Thoracic aorta (tissue), 2 donors: ENCODE measurements at places on chromosomes 6 and 20. TPM values are rescaled to one million over a fixed set of nuclear protein-coding genes. Genes with fewer than 3 reads are reported as not detected.

DNA sequence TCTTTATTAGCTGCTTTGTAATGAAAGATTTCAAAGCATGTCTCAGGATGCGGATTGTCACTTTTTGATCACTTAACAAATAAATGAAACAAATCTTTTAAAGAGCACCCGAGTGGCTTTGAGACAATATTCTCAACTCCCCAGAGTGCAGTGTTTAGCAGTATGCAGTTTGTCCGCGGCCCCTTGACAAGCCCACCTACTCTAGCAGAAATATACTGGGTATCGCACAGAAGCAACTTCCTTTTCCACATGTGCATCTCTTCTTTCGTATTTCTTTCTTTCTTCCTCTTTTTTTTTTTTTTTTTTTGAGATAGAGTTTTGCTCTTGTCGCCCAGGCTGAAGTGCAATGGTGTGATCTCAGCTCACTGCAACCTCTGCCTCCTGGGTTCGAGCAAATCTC, 84.5 kb upstream of the FAM184A start:
- no peaks in the 10 kb centered on the region for H3K4me1 ChIP-seq
- H3K27ac ChIP-seq = no peak overlapping the region
- H3K36me3 ChIP-seq = no peaks in the 10 kb centered on the region
- H3K4me3 ChIP-seq = no peak overlapping the region
- H3K27me3 ChIP-seq = no peaks in the 10 kb centered on the region
- no peak for DNase-seq

GRCh38 chr20:48949304-48950170, 28.0 kb downstream of the ARFGEF2 start:
- no peaks in the 10 kb centered on the region for H3K27me3 ChIP-seq
- no peaks in the 10 kb centered on the region for H3K4me1 ChIP-seq
- DNase-seq = no peak
- H3K4me3 ChIP-seq = no peak overlapping the region
- H3K36me3 ChIP-seq = peaks cover 34% of the 10 kb centered on the region

GRCh38 chr6:26327450-26328264, 37.3 kb upstream of the BTN3A2 start:
- peaks cover 36% of the 10 kb centered on the region for H3K27me3 ChIP-seq
- DNase-seq = no peak
- H3K27ac ChIP-seq = no peak overlapping the region
- no peaks in the 10 kb centered on the region for H3K36me3 ChIP-seq
- no peaks in the 10 kb centered on the region for H3K4me1 ChIP-seq

GRCh38 chr6:93105017-93105416, 314.3 kb downstream of the EPHA7 start:
- H3K36me3 ChIP-seq = no peaks in the 10 kb centered on the region
- no peak overlapping the region for H3K27ac ChIP-seq
- no peaks in the 10 kb centered on the region for H3K27me3 ChIP-seq
- DNase-seq = no peak

DNA sequence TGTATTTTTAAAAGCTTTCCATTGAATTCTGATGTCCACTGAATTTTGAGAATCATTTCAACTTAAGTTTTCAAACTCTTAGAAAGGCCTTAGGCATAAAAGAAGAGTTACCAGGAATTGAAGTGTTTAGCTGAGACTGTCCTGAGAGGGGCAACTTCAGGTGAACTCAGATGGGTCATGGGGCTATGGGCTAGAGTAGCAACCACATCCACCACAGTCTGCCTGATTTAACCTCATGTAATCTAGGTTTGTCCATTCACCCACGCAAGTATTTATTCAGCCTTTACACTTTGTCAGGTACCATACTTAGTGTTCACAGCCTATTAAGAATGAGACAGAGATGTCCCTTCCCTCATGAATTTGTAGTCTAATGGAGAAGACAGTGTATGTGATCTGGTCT, 501.0 kb downstream of the KIF16B start:
- H3K36me3 ChIP-seq = no peaks in the 10 kb centered on the region
- H3K4me3 ChIP-seq = no peak overlapping the region
- H3K27ac ChIP-seq = no peak overlapping the region

- H3K4me1 ChIP-seq = no peaks in the 10 kb centered on the region
- H3K27ac ChIP-seq = no peak overlapping the region
- H3K36me3 ChIP-seq = no peaks in the 10 kb centered on the region
- no peak overlapping the region for H3K4me3 ChIP-seq
- DNase-seq = no peak
Measured at GRCh38 chr6:96420294-96420693, 101.3 kb upstream of the UFL1 start.

DNA sequence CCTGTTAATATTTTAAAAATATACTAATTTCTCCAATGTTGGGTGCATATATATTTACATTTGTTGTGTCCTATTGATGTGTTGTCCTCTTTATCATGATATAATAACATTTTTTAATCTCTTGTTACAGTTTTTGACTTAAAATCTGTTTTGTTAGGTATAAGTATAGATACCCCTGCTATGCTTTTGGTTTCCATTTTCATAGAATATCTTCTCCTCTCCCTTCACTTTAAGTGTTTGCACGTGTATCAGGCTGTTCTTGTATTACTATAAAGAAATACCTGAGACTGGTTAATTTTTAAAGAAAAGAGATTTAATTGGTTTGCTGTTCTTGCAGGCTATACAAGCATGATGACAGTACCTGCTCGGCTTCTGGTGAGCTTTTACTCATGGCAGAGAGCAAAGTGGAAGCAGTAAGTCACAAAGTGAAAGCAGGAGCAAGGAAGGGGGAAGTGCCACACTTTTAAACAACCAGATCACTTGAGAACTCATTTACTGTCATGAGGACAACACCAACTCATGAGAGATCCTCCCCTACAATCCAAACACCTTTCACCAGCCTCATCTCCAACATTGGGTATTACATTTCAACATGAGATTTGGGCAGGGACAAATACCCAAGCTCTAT, 340.5 kb upstream of the SYNCRIP start:
- no peaks in the 10 kb centered on the region for H3K27me3 ChIP-seq
- DNase-seq = no peak

GRCh38 chr6:125791151-125791819, 525 bp downstream of the NCOA7 start:
- no peaks in the 10 kb centered on the region for H3K36me3 ChIP-seq
- no peaks in the 10 kb centered on the region for H3K27me3 ChIP-seq
- H3K27ac ChIP-seq = peak overlapping the region; percentile 95
- no peak for DNase-seq
- peaks cover 42% of the 10 kb centered on the region for H3K4me1 ChIP-seq
- peak overlapping the region; percentile 97 for H3K4me3 ChIP-seq

DNA sequence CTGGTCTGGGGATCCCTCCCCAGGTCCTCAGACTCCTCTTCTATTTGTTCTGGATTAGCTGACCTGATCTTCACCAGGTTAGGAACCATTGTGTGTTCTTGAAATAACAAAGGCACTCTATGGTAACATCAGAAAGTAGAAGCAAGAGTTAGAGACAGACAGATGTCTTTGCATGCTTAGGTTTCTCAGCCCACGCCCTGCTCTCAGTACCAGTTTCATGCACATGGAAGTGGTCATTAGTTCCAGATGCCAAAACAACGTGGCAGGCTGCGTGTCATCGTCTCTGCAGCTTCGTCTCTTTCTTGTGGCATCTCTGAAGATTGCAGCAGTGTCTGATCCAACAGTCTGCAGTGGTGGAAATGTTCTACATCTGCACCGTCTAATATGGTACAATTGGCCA, 89.4 kb downstream of the PACRG start:
- H3K27ac ChIP-seq = no peak overlapping the region
- H3K4me3 ChIP-seq = no peak overlapping the region
- H3K36me3 ChIP-seq = no peaks in the 10 kb centered on the region
- no peaks in the 10 kb centered on the region for H3K4me1 ChIP-seq
- H3K27me3 ChIP-seq = no peaks in the 10 kb centered on the region

GRCh38 chr20:35004051-35004725, 48.5 kb downstream of the MYH7B start:
- H3K4me3 ChIP-seq = no peak overlapping the region
- no peaks in the 10 kb centered on the region for H3K27me3 ChIP-seq
- H3K4me1 ChIP-seq = peaks cover 3% of the 10 kb centered on the region
- H3K27ac ChIP-seq = no peak overlapping the region
- no peak for DNase-seq
- H3K36me3 ChIP-seq = peaks cover 86% of the 10 kb centered on the region

DNA sequence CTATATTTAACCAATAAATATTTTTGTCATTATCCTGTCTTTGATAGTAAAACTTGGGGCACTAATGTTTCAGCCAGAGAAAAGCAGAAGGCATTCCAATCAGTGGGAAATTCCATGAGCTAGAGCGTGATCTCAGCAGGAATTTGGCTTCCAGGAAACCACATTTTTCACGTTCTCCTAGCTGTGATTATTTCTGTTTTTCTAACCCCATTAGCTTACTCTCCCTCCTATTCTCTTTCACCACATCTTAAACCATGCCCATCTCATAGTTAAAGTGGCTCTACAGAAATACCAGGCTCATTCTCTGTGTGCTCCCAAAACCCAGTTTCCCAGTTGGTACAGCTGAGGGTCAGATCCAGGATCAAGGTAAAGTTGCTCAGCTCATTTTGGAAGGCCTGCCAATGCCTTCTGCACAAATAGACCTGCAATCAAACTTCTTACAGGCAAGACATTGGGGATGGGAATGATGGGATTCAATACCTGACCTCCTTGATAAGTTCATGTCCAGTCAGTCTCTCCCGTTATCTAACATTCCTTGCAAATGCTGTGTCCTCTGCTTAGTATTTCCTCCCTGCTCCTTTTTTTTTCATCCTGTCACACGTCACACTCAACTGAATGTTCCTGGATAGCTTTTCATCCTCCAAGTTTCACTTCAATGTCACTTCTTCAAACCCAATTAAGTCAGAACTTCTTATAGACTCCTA, 33.1 kb upstream of the TMEM30A start:
- H3K27me3 ChIP-seq = no peaks in the 10 kb centered on the region
- H3K4me1 ChIP-seq = peaks cover 12% of the 10 kb centered on the region
- DNase-seq = no peak

DNA sequence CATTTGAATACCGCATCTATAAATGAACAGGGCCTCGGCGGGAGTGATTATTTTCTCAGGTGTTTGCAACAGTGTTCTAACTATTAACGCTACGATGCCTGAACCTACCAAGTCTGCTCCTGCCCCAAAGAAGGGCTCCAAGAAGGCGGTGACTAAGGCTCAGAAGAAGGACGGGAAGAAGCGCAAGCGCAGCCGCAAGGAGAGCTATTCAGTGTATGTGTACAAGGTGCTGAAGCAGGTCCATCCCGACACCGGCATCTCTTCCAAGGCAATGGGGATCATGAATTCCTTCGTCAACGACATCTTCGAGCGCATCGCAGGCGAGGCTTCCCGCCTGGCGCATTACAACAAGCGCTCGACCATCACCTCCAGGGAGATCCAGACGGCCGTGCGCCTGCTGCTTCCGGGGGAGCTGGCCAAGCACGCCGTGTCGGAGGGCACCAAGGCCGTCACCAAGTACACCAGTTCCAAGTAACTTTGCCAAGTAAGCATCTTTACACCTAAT, 70.9 kb downstream of the HFE start:
- no peak for DNase-seq
- H3K4me1 ChIP-seq = peaks cover 11% of the 10 kb centered on the region
- H3K36me3 ChIP-seq = no peaks in the 10 kb centered on the region
- H3K27me3 ChIP-seq = no peaks in the 10 kb centered on the region
- peak overlapping the region; percentile 99 for H3K27ac ChIP-seq

DNA sequence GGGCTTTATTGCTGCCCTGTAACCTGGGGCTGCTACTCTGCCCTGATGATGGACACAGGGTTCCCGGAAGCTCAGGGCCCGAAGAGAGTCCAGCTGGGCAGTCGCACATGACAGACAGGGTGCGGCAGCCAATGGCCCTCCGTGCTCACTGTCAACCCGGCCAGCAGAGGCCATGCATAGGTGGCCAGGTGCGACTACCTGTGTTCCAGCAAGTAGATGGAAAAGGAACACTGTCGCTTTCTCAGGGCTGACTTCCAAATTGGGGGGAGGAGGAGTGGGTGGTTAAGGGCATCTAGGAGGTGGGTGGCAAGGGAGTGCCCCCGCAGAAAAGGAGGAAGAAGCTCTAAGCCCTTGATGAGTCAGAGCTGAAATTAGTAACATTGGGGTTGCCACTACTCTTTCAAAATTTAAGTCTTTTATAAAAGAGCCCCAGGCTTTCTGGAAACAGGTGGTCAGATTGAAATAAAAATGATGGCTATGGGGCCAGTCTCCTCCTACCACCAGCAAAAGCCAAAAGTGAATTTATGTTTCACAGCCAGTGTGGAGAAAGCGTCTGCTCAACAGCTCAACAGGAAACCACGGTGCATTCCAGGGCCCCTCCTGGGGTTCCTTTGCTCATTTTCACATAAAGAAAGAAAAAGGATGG, 2.3 kb upstream of the RAMACL start:
- H3K4me3 ChIP-seq = no peak overlapping the region
- no peaks in the 10 kb centered on the region for H3K36me3 ChIP-seq
- H3K4me1 ChIP-seq = peaks cover 11% of the 10 kb centered on the region

- H3K4me3 ChIP-seq = no peak overlapping the region
- no peak for DNase-seq
- H3K4me1 ChIP-seq = no peaks in the 10 kb centered on the region
- H3K36me3 ChIP-seq = no peaks in the 10 kb centered on the region
- H3K27me3 ChIP-seq = no peaks in the 10 kb centered on the region
Measured at GRCh38 chr20:32650401-32650944, 23.3 kb downstream of the C20orf203 start.

The EEF1A2 gene
- total RNA-seq = not detected

The BEND6 gene
- 0.21 TPM for total RNA-seq

The RBM38 gene
- total RNA-seq = 24.8 TPM

The PLA2G7 gene
- 0.27 TPM for total RNA-seq

The DNAH8 gene
- total RNA-seq = 0.14 TPM
